ENCODE measurements at places on chromosomes 7 and 10.

DNA sequence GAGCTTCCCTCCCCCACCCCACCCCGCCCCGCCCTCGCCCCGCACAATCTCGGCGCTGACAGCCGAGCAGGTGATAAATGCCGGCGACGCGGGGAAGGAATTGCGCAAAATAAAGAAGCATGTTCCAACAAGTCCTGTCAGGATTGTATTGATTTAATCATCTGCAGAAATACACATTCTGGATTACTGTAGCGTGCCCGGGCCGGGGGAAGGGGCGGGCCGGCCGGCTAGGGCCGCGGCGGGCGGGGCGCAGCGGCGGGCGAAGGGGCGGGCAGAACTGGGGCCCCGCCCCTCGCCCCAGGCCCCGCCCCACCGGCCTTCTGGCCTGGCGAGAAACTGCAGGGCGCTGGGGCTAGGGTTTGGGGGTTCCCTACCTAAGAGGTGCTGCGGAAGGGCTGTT is 88.9 kb upstream of the PAX2 start:
- DNase-seq: no peak

- DNase-seq: no peak
Measured at GRCh38 chr10:96719850-96720421, 378 bp downstream of the PIK3AP1 start.

DNA sequence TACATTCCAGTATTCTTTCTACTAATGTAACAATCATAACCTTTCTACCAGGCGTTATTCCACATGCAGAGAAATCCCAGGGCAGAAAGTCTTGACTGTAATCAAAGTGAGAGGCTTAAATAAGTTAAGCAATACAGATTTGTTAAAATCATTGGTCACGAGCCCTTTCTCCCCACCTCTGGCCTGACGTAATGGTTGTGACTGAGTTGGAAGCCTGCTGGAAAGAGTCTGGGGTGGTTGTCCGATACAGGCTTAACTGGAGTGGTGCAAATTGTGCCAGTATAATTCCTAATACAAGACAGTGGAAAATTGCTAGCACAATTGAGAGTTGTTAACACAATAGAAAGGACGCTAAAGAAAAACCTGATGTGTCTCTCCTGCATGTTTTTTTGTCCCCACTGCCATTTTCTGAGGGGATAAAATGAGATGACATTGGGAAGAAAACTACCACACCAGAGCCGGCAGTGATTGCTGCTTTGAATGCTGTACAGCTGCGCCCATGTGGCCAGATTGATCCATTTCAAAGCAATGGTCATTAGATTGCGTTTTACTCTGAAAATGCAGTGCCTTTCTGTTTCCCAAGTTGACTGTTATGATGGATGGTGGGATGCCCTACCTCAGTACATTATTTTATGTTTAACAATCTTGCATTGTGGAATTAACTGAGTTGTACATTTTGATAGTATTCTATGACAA is 190.8 kb downstream of the POU6F2 start:
- no peak for DNase-seq

GRCh38 chr7:124263232-124263827 is 230.5 kb upstream of the TMEM229A start:
- DNase-seq: no peak

GRCh38 chr10:121880895-121881294 is 46.9 kb downstream of the ATE1 start:
- DNase-seq: no peak
